Foreskin keratinocyte (primary cell): ENCODE measurements at places on chromosomes 3 and 15.

GRCh38 chr15:35958021-35958420, 412.1 kb upstream of the DPH6 start:
- peak; percentile 19 for DNase-seq

GRCh38 chr15:53522991-53523390, 236.5 kb downstream of the WDR72 start:
- no peak for DNase-seq

- DNase-seq = no peak
Measured at GRCh38 chr15:97561529-97561928, 399.0 kb upstream of the ARRDC4 start.

- DNase-seq = no peak
Measured at GRCh38 chr15:85112997-85113396, 131.3 kb downstream of the PDE8A start.

DNA sequence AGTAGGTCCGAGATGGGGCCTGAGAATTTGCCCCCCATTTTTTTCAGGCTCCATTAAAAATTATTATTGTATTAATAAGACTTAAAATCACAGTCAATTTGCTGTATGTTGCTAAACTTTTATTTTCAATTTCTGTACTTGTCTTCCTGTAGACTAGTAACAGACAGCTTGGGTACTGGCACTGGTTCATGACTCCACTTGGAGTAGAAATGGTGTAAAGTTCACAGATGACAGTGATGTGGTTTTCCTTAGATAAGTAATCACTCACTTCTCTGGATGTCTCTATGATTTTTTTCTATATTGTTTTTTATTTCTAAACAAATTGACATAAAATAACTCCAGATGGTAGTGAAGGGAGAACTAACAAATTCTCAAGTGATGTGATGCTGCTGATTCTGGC, 15.6 kb upstream of the ZNF80 start:
- no peak for DNase-seq

GRCh38 chr15:51718219-51718618, 19.2 kb downstream of the LYSMD2 start:
- DNase-seq = no peak

GRCh38 chr15:51229907-51230330, 108.5 kb downstream of the CYP19A1 start:
- DNase-seq = no peak

DNA sequence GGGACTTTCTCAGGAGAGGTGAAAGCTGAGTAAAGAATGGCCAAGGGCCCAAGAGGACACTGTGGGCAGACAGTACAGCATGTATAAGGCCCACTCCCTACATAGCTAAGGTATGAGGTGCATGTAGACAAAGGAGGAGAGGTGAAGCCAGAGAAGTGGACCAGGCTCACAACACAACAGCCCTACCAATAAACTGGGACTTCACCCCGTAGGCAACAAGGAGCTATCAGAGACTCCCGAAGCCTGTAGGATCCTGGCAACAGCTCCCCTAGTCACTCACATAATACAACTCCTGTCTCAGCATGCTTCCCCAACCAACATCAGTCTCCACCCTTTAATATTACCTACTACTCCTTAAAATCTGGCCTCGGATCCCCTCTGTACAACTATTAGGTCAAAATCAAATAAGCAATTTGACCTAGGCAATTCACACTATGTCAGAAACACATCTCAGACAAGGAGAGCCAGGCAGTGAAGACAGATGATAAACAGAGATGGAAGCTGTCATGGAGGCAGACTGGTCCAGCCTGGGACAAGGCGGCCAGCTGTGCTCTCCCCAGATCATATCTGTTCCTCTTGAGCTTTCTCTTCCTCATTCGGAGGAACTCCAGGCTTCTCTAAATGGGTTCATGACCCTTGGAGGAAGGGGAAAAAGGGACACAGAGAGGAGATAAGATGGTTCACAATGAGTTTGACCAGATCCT, 1.4 kb downstream of the XXYLT1 start:
- DNase-seq = no peak

DNA sequence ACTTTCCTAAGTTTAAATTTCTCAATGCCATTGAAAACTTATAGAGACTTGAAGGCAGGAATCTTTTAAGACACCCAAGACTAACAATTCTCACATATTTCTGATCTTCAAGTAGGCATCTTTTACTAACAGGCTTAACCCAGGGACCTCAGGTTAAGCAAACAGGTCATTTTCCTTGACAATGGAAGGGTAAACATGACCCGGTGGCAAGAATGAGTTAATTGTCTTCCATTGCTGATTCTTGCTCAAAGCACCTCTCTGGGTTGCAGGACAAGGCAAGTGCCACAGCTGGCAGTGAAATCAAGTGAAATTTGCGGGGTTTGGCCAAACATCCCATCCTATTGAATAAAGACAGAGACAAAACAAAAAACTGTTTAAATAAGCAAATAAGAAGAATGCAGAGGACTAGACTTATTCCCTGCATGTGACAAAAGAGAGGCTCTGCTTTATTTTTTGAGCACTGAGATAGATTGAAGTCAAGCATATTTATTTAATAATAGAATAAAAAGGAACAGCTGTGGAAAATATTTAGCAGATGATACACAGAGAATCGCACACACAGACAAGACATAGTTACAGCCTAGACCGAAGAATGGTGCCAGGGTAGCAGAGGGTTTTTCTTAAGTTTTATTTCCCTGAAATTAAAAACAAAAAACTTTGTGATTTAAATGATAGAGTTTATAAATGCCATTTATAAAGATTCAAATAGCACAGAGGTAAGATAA, 56.0 kb upstream of the MITF start:
- no peak for DNase-seq

GRCh38 chr15:88651971-88652370, 13.2 kb downstream of the ISG20 start:
- no peak for DNase-seq
